GM12891 (cell line): ENCODE measurements at places on chromosomes 2 and 18.
A peak's percentile ranks its signal among the peaks of the same experiment; 100 is the strongest.

DNA sequence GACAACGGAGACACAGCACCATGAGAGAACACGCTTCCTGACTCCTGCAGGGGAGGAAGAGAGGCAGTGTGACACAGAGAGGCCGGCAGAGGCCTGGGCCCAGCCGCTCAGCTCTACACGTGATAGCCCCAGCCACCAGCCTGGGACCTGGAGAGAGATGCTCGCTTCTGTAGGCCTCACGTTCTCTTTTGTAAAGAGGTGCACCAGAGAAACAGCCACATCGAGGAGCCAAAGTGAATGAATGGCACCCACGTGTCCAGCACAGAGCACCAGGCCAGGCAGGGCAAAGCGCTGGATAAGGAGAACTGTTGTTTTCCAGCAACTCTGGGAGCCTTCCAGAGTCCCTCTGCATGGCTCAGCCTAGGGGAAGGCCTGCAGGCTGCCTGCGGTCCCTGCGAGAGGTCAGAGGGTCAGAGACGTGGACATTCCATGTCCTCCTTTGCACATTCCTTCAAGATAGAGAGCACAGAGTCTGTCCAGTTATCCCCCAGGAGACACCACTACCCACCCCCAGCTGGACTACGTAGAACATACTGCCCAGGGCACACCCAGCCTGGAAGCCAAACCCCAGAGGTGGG lies 14.2 kb downstream of the LIMS2 start:
- no peak for DNase-seq

DNA sequence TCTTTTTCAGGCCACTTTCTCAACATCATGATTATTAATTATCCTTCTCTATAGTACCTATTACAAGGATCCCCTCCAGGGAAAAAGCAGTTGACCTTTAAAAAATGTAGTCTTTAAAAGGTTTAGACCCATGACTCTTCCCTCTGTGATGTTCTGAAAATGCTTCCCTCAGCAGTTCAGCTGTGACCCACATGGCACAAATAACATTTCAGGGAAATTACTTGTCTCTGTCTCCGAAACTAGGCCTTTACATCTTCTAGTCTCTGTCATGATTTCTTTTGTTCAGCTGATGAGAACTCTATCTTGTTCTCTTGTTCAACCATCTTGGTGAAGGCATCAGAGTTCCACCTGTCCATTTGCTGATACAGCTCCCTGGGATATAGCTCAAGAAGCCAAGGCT lies 28.3 kb downstream of the LGALSL start:
- DNase-seq, result no peak

- DNase-seq, result no peak
Observed at GRCh38 chr2:157722580-157723234, 94.0 kb upstream of the ACVR1C start.

GRCh38 chr2:239555571-239555905 lies 154.7 kb upstream of the HDAC4 start:
- no peak for DNase-seq

DNA sequence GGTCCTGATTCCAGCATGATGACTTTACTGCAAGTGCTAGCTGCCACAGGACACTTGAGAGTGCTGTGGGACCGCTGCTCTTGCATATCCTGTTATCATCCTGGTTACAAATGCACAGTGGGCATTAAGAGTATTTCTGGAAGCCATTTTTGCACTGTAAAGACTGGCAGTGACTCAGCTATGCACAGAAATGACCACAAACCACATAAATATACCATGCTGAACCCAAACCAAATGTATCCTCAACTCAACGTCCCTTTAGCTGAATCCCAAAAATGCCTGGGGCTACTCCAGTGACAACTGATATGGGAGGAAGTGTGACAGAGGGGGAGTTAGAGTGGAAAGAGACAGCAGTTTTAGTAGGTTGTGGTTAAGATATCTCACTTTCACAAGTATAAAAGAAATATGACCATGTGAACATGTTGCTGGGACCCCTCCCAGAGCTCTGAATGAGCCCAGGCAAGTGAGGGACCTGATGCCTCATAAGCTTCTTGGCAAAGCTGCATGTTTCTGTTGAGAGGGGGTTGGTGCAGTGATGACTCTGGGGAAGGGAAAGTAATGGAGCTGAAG lies 37.3 kb downstream of the RHBDD1 start:
- DNase-seq, result no peak

DNA sequence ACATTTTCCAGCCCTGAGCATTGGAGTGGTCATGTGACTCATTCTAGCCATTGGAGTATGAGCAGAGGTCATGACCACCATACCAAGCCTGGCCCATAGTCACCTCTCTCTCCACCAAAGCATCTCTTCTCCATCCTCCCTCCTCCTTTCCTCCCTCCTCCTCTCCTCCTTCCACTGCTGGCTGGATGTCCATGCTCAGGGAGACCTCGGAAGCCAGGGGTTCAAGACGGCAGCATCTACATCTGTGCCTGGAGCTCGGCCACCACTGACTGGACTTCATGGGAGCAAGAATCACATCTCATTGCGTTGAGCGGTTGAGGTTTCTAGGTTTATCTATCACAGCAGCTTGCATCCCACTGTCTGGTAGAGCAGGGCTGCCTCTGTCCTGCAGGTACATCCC lies 252.4 kb downstream of the NDUFA10 start:
- no peak for DNase-seq

DNA sequence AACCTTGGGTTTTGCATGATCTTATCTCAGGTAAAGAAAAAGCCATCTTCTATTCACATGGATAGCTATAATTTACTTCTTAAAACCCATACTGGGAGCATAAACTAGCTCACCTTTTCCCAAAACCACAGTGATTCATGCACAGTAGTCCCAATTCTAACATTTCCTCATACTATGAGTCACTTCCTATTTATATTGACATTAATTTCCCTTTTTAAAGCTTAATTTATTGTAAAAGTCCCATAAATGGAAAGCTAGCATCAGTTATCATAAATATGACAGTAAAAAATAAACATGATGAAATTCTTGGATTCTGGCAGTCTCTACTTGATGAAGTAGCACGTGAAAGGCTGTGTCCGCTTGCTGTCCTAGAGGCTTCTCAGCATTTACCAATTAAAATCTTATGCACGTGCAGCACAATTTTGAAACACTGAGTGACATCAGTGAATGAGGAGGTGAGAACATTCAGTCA lies 180.1 kb downstream of the CDH2 start:
- DNase-seq, result no peak

DNA sequence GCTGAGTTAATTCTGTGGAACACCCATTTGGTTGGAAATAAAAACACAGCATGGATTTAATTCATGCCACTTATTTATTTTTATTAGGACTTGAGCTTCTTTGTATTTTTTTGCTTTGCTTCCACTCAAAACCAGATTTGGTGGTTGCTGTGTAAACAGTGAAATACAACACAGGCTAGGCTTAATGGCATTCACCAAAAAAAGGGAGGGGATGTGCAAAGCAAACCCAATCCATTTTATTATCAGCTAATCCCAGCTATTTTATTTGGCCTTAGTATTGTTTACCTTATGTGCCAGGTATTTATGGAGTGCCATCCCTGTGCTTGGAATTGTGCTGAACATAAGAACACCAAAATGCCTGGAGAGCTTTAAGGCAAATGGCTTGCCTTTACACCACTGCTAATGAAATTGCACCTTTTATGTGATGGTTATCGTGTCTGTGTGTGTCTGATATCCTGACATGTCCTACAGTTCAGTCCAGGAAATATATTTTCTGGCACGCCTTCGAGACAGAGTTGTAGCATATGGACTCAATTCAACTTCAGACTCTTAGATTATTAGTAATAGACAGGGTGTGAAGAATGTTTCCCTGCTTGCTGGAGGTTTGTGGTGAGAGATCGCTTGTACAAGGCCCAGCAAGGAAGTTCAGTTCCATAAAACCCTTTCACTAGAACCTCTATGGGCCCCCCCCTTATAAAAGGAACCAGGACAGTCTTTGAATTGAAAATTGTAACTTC lies 99.6 kb downstream of the PRPF40A start:
- no peak for DNase-seq

DNA sequence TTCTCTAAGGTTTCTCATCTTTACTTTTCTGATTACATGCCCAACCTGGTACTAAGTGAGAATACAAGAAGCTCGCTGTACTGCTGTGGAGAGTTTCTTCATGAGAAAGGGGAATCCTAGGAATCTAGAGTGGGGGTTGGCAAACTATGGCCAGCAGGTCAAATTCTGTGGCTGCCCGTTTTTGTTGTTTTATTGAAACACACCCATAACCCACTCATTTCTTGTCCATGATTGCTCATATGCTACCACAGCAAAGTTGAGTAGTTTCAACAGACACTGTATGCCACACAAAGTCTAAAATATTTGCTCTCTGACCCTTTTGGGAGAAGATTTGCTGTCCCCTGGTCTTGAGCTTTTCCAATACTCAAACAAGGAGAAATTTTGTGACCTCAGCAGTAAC lies 58.8 kb downstream of the C2orf74 start:
- no peak for DNase-seq

DNA sequence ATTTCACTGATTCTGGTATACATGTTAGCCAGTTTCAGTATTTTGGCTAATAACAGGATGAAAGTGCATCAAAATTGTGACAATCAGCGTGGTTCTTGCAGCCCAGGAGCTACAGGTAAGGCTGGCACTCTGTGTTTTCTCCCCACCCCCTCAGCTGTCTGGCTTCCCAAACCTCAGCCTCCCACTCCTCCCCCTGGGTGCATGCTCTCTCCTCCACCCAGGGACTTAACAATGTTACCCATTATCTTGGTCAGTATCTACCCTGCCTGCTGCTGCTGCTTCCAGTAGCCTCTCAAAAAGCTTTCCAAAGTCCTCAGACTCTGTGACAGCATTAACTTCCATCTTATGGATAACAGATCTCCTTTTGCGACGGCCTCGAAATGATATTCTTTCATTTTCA lies 41.0 kb downstream of the TRABD2A start:
- DNase-seq, result no peak

GRCh38 chr2:21234464-21235120 lies 110.8 kb downstream of the TDRD15 start:
- DNase-seq, result no peak

DNA sequence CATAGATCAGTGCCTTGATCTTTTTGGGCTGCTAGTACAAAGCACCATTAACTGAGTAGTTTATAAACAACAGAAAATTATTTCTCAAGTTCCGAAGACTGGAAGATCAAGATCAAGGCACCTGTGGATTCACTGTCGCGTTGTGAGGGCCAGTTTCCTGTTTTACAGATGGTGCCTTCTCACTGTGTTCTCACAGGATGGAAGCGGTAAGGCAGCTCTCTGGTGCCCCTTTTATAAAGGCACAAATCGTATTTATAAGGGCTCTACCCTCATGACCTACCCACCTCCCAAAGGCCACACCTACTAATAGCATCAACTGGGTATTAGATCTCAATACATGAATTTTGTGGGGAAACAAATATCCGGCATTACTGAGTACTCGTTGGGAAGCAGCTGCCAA lies 729.5 kb upstream of the SLC39A10 start:
- DNase-seq, result no peak

GRCh38 chr2:200585730-200586643 lies at the start of gene AOX1:
Gene AOX1 (plus strand): TSS chr2:200586014. CDS start chr2:200586109, 95 bp downstream.
- DNase-seq, result peak; percentile 22

GRCh38 chr2:8152392-8153257 lies 529.2 kb upstream of the ID2 start:
- peak; percentile 56 for DNase-seq

- DNase-seq, result no peak
Observed at GRCh38 chr18:23159344-23159743, 24.1 kb downstream of the CABLES1 start.

GRCh38 chr2:636641-637405 lies 40.4 kb downstream of the TMEM18 start:
- DNase-seq, result peak; percentile 50

DNA sequence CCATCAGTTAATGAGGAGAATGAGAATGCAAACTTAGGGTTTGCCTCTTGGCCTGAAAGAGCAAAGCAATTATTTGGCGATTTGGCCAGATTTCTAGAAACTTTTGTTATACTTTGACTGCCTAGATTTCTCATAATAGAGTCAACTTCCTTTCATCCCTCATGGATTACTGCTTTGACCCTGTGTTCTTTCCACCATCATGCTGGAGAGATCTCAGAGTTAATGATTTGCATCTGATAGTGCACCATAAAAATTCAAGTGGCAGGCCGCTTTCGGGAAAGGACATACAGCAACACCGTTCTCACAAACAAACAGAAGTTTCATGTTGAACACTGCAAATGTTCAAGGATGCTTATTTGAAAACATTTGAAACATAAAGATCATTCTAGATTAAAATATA lies 143.7 kb upstream of the ZFP36L2 start:
- DNase-seq, result no peak

- DNase-seq, result no peak
Observed at GRCh38 chr2:217086038-217086522, 226.2 kb upstream of the TNP1 start.

GRCh38 chr2:182655750-182656149 lies 60.3 kb upstream of the DNAJC10 start:
- no peak for DNase-seq

DNA sequence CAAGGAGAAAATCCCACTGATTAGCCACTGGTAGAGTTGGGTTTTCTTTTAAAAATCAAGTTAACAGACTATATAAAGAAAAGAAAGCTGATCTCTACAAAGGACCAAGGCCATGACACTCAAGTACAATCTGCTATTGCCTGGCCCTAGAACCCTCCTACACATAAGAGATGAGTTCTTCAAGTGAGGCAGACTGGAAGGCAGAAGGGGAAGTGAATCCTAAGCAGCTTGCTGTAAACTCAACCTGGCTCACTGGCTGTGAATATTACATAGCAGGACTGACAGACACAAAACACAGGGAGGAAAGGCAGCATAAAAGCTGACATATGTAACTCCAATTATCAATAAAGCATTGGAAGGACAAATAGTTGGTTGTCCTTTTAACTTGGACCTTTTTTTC lies 65.4 kb downstream of the TRIP12 start:
- DNase-seq, result peak; percentile 20

GRCh38 chr2:30147715-30148610 lies 1.2 kb downstream of the YPEL5 start:
- DNase-seq, result peak; percentile 72

DNA sequence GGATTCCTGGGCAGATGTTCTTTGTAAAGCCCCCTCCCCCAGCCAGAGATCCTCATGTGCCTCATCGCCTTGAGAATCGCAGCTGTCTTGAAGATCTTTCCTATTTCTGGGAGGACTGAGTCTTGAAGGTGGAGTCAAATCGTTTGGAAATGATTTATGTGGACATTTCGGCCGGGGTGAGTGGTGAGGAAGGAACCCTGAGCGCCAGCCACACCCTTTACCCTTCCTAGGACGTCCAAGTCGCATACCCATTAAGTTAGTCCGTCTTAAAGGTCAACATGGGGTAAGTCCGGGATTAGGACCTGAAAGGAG lies 84.9 kb upstream of the ZCCHC2 start:
- DNase-seq, result no peak

- no peak for DNase-seq
Observed at GRCh38 chr18:57051657-57052044, 95.2 kb upstream of the BOD1L2 start.

GRCh38 chr2:220014961-220015360 lies 387.5 kb downstream of the SLC4A3 start:
- no peak for DNase-seq

DNA sequence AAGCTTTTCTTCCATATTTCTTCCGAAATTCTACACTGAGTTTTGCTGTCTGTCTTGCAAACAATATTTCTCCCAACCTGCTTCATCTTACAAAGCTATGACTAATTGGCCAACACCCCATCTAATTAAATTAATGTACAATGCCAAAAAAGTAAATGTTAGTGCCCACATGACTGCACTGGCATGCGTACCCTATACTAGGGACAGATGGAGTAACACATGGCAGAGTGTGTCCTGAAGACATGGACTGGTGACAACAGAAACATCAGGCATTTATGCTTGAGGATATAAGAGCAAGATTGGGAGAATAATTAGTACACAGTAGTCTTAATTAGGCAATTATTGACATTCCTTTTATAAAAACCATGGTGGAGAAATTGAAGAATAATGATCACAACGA lies 66.8 kb downstream of the MREG start:
- no peak for DNase-seq

- no peak for DNase-seq
Observed at GRCh38 chr2:146879882-146880281, 964.9 kb upstream of the ACVR2A start.
